ENCODE measurements at places on chromosomes 2 and 18.

DNA sequence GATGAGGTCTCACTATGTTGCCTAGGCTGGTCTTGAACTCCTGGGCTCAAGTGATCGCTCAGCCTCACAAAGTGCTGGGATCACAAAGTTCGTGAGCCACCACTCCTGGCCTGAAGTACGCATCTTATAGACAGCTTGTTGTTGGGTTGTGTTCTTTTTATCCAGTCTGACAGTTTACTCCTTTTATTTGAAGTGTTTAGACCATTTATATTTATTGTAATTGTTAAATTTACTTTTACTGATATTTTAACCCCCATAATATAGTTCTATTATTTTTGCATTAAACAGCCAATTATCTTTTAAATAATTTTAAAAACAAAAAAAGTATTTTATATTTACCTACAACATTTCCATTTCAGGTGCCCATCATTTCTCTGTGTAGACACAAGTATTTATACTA, 303.0 kb upstream of the HDAC4 start:
- DNase-seq = no peak

DNA sequence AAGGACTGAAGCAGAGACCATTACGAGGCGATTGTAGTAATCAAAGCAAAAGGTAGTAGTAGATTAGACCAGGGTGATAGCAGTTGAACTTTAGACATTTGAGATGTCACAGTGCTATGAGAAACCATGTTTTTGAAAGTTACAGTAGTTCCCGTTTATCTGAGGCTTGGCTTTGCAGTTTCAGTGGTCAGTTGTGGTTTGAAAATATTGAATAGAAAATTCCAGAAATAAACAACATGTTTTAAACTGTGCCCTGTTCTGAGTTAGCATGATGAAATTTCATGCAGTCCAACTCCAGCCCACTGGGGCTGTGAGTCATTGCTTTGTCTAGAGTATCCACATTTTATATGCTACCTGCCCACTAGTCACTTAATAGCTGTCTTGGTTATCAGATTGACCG, 47.5 kb downstream of the ZNF638 start:
- no peak for DNase-seq

DNA sequence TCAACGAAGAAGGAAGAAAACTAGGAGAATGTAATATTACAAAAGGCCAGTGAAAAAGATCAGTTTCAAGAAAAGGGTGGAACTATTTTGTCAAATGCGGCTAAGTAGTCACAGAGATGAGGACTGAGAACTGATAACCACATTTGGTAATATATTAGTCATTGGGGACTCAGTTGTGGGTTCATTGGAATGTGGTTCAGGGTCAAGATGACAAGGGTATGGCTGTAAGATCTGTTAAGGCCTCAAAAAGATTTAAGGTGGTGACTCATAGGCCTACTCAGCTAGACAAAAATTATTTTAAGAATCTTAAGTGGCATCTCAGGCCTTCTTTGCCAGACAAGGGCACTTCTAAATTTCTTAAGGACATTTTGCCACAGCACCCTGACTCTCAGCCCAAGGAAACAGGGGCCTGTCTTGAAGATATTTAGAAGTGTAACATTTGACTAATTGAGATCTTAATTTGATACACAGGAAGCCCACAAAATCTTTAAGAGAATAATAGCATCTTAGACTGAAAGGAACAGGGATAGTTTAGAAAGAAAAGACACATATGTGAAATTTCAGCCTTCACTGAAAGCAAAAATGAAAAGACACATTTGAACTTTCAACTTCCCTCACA, 81.3 kb downstream of the STRADB start:
- DNase-seq = no peak

- no peak for DNase-seq
Measured at GRCh38 chr2:98233941-98234340, 112.3 kb upstream of the CNGA3 start.

GRCh38 chr2:120654381-120655134, 81.1 kb upstream of the GLI2 start:
- DNase-seq = no peak

- DNase-seq = no peak
Measured at GRCh38 chr2:168496906-168497305, 40.8 kb downstream of the CERS6 start.

- DNase-seq = no peak
Measured at GRCh38 chr18:55310044-55310676, 277.8 kb downstream of the TCF4 start.

- DNase-seq = no peak
Measured at GRCh38 chr2:29601872-29602271, 319.5 kb downstream of the ALK start.

DNA sequence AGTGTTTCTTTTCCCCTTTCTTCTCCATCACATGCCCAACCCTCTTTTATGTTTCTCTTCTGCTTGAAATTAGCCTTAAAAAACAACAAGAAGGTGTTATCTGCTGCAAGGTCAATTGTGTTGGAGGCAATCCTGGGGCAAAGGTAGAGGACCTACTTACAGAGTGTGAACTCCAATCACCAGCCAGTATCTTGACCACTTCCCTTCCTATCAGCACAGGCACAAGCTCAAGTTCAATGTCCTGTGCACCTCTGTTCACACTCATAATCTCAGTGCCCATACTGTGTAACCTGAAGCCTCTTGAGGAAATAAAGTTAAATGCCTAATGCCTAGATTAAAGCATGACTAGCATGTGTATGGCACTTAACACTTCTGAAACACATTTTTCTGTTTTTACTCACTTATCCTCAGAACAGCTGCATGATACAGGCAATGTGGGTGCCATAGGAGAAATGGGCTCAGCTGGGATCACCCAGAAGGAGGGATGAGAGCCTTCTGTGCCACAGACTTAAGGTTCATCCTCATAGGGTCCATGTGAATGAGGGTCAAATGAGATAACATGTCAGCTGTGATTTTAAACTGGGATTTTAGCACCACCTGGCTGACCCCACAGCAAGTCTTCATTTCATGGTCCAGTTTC, 701.5 kb downstream of the BCL11A start:
- no peak for DNase-seq

- no peak for DNase-seq
Measured at GRCh38 chr2:116467243-116467642, 1347.2 kb upstream of the DDX18 start.

DNA sequence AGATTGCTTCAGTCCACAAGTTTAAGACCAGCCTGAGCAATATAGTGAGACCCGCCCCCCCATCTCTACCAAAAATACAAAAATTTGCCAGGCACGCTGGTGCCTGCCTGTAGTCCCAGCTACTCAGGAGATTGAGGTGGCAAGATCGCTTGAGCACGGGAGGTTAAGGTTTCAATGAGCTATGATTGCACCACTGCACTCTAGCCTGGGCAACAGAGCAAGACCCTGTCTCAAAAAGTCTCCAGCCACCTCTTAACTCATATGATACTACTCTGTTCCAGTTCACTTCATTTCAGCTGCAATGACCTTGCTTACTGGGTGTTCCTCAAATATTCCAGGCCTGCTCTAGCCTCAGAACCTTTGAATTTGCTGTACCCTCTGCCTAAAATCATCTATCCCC, 11.4 kb downstream of the MEMO1 start:
- DNase-seq = no peak

DNA sequence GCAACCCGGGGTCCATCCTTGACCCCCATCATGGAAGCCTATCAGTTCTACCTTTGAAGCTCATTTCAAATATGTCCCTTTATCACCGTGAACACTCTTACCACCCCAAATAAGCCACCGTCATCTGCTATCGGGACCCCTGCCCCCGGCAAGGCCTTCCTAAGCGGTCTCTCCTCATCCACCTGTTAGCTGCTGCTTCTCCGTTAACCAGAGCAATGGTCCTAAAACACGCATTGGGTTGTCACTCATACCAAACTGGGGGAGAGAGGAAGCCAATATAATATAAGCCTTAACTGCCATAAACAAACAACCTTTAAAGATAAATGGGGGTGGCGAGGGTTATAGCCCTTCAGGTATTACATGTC, 680 bp downstream of the ASNSD1 start:
- DNase-seq = no peak

DNA sequence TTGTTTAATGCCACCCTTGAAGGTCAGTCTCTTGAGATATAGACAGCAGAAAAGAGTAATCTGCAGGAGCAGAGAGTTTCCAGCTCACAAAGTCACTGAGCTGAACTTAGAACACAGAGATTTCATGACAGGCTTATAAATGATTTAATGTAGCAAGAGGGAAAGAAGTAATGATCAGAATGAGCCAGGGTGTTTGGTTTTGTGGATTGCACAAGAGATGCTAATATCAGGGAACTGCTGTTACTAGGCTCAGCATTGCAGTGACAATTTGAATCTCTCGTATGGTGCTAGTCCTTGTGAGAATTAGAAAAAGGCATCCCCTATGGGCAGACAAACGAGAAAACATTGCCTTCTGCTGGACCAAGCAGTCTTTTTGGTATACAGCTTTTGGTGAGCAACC, 61.7 kb upstream of the ITGB6 start:
- no peak for DNase-seq

DNA sequence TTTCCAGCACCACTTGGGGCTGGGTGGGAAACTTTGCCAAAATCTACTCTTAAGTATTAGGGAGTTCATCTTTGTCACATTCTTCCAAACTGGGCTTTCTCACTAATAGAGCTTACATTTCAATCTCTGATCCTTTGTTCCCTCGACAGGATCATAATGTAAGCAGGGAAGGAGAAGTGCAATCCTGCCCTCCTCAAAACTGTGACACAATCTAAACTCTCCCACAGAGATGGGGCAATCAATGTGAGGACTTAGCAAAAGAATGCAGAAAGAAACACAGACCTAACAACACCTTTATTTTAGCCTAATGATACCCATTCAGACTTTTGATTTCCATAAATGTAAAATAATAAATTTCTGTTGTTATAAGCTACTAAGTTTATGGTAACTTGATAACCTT, 40.8 kb downstream of the DSEL start:
- DNase-seq = no peak

DNA sequence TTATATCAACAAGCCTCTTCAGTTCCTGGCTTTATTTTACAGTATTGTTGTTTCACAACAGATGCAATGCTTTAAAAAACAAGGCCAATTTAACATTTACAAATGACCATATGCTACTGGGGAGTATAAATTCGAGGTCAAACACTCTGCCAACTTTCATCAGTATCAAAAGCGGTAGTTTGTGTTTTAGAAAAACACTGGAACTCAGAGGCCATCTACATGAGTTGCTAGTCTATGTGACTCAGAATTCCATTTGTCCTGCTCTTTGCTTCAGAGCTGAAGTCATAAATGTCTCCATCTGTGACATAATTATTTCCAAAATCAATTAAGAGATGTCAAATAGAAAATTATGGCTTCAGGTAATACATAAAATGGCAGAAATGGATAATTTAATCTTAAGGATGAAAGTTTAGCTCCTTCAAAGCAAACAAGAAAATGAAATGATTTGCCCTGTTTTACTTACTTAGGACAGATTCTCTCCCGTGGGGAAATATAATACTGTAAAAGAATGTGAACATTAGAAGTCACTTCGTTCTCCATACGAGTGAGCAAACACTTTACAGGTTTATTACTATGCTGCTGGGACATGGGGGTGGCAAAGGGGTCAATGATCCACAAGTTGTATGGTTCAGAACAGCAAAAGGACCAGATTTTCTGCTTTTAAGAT, 3.7 kb downstream of the MEX3C start:
- DNase-seq = no peak

GRCh38 chr2:148917431-148917830, 42.4 kb downstream of the KIF5C start:
- no peak for DNase-seq

DNA sequence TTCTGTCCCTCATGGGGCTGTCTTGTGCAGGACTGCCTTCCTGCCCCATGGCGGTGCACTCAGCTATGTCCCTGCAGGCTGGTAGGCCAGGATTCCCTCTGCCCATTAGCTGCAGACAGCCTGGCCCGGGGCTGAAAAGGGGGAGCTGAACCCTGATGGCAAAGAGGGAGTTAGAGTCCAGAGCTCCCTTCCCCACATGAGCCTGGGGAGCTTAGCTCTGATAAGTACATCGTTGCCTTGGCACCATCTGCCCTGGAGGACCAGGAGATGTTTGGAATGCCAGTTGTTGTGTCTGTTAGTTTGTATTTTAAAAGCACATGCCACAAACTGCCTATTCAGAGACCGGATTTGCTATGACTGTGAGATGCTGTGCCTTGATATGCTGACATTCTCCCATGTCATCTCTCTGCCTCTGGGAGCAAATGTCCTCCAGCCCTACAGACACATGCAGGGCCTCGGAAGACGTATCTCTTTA, 65.1 kb upstream of the AFF3 start:
- DNase-seq = no peak

DNA sequence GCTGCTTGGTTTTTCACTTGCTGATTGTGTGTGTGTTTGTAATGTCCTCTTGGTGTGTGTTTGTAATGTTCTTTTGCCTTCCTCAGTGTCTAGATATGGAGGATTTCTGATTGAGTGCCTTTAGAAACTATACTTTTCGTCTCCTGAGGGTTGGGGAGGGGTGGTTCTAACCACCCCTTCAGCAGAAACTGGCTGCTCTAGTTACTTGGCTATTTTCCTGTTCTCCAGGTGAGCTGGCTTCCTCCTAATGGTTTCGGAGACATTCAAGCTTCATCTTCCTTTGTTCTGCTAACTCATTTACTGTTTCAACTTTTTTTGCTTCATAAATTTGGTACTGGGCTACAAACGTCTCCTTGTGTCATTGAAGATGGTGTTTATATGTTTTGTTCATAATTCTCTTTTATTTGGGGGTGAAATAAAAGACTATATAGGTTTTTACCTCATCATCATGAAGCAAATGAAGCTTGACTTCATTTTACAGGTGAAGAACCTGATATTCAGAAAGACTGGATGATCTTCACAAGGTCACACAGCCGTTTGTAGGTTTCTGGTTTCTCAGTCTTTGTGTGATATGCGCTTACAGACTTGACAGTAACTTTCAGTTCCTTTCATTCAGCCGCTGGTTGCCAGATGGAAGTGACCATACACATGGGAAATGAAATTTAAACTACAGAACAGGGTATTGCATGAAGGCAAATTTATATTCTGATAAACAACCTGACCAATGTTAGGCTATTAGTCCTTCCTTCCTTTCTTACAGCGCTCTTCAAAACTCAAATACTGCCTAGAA, 238.5 kb downstream of the GALR1 start:
- DNase-seq = no peak

- DNase-seq = peak; percentile 22
Measured at GRCh38 chr2:43818761-43819160, 19.9 kb downstream of the ABCG5 start.

DNA sequence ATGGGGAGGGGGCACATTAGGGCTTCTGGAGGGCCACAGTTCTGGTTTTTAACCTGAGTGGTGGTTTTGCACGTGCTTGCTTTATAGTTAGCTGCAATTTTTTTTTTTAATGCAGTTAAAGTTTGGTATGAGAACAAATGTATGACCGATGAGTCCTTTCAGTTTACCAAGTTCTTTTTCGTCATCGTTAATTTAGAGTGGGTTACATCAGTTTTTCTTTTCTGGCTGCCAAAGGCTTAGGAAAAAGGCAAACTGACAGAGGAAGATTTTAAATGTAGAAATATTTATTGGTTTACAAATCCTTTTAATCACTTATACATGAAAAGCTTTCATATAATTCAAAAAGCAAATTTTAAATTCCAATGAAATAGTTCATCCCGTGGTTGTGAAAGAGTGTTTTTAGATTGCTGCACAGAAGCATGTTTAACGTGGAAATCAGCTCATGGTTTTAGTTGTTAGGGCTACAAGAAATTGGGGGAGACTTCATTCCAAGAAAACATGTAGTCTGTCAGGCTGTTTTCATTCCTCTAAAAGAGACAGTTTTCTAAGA, 82.9 kb downstream of the MSH2 start:
- no peak for DNase-seq

- no peak for DNase-seq
Measured at GRCh38 chr18:70243131-70243929, 37.8 kb upstream of the RTTN start.
